ENCODE measurements at places on chromosomes 6 and 20. TPM values are rescaled to one million over a fixed set of nuclear protein-coding genes. Genes with fewer than 3 reads are reported as not detected.

The PRRT1 gene
- not detected for total RNA-seq

The SEMG1 gene
- not detected for total RNA-seq

DNA sequence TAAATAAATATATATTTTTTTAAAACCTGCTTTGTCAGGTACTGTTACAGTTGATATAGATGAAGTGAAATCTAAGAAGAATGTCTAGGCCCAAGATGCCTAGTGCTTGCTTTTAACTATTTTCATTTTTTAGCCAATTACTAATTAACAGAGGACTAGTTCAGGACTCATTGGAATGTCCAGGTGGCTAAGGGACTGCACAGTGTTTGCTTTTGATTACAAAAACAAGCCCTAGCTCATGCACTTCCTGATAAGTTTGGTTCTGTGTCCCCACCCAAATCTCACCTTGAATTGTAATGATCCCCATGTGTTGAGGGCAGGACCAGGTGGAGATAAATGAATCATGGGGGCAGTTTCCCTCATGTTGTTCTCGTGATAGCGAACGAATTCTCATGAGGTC is 417.1 kb downstream of the PLCB1 start:
- H3K27me3 ChIP-seq = no peaks in the 10 kb centered on the region
- no peak overlapping the region for H3K27ac ChIP-seq
- no peak for DNase-seq
- H3K36me3 ChIP-seq = no peaks in the 10 kb centered on the region
- no peaks in the 10 kb centered on the region for H3K4me1 ChIP-seq

DNA sequence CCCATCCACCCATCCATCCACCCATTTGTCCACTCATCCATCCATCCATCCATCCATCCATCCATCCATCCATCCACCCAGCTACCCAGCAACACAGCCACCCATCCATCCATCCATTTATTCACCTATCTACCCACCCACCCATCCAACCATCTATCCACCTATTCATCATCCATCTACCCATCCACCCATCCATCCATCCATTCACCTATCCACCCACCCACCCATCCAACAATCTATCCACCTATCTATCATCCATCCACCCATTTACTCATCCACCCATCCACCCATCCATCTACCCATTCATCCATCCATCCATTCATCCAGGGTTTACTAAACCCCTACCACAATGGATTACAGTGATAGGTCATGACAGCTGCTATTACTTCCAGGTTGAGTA is 7.4 kb downstream of the SERPINB1 start:
- no peaks in the 10 kb centered on the region for H3K4me1 ChIP-seq
- H3K27ac ChIP-seq = no peak overlapping the region
- H3K4me3 ChIP-seq = no peak overlapping the region
- no peak for DNase-seq
- H3K36me3 ChIP-seq = no peaks in the 10 kb centered on the region

GRCh38 chr6:116404696-116405095 is 33.9 kb downstream of the DSE start:
- no peaks in the 10 kb centered on the region for H3K4me1 ChIP-seq
- DNase-seq = no peak
- no peak overlapping the region for H3K4me3 ChIP-seq
- no peaks in the 10 kb centered on the region for H3K36me3 ChIP-seq
- H3K27me3 ChIP-seq = no peaks in the 10 kb centered on the region

DNA sequence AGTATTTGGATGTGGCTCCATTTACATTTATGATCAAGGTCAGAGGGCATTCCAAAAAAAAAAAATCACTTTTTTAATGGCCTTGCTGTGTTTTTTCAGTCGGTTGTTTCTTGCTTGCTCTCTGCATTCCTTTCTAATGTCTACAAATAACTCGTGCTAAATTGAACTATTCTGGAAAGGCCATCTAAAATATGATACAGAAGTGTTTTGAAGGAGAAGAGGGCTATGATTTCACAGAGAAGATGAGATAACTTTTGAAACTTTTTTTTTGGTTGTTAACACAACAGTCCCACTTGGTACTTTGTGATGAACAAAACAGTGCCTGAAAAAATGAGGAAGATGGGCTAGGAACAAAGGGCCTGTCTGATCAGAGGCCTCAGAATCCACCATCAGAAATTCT is 156.1 kb upstream of the SMLR1 start:
- DNase-seq = no peak
- H3K27me3 ChIP-seq = no peaks in the 10 kb centered on the region
- H3K36me3 ChIP-seq = no peaks in the 10 kb centered on the region

DNA sequence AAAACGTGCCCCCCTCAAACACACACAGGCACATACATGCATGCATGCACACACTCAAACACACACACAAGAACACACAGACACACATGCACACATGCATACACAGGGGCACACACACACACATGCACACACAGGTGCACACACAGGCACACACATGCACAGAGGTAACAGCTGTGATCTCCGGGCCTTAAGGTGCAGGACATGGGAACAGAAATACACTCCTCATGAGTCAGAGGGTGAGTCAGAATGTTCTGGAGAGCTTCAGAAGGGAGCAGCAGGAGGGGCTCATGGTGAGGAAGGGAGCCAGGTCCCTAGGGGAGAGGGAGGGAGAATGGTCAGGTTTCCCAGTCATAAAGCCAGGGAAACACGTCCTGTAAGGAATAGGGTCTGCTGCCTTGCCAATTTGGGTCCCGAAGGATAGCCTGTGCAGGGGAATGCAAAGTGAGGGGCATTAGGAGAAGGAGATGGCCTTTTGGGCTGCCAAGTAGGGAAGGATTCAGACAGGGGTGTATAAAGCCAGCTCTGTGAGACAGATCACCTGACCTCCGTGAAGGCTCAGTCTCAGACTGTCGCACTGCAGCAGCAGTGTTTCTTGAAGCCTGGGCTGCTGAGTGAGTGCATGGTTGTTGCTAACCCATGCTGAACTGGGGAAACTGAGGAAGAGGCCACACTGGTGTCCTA is 123.9 kb downstream of the MAFB start:
- DNase-seq = peak; percentile 34
- no peak overlapping the region for H3K27ac ChIP-seq
- H3K27me3 ChIP-seq = no peaks in the 10 kb centered on the region
- H3K36me3 ChIP-seq = no peaks in the 10 kb centered on the region
- H3K4me3 ChIP-seq = no peak overlapping the region

DNA sequence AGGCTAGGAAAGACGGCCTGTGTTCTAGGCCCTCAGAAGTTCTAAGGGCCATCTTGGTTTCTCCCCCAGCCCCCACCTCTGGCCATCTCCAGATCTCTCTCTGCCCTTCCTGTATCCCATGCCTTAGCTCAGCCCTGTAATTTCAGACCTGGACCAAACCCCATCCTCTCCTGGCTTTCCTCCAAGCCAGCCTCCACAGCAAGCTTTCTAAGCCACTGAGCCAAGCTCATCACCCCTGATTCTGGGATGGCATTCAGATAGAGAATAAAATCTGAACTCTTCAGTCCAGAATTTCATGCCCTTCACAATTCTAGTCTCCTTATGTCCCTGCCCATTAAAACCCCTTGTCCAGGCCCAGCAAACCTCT is 18.9 kb upstream of the CCM2L start:
- no peak for DNase-seq
- H3K27ac ChIP-seq = no peak overlapping the region
- no peak overlapping the region for H3K4me3 ChIP-seq
- no peaks in the 10 kb centered on the region for H3K27me3 ChIP-seq
- H3K4me1 ChIP-seq = no peaks in the 10 kb centered on the region
- no peaks in the 10 kb centered on the region for H3K36me3 ChIP-seq

Measured in uterus (tissue), 4 donors.